ENCODE measurements at places on chromosomes 2 and 18.

DNA sequence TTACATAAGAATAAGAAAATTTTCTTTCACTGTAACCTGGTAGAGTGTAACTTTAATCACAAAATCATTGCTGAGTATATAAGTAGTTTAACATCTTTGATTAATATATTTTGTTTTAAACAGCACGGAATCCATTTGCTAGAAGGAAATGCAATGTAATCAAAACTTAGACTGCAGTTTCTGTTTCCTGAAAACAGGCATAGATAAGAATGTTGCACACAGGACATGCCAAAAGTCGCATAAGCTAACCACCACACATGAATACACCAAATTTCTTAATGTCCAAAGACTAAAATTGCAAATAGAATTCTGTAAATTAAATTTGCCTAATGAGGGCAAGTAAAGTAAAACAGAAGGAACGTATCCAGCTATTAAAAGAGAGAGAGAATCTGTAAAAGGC is 51.0 kb upstream of the SERPINB2 start:
- no peak for DNase-seq

GRCh38 chr18:64699081-64699480 is 550.2 kb upstream of the LINC00305 start:
- DNase-seq, result no peak

DNA sequence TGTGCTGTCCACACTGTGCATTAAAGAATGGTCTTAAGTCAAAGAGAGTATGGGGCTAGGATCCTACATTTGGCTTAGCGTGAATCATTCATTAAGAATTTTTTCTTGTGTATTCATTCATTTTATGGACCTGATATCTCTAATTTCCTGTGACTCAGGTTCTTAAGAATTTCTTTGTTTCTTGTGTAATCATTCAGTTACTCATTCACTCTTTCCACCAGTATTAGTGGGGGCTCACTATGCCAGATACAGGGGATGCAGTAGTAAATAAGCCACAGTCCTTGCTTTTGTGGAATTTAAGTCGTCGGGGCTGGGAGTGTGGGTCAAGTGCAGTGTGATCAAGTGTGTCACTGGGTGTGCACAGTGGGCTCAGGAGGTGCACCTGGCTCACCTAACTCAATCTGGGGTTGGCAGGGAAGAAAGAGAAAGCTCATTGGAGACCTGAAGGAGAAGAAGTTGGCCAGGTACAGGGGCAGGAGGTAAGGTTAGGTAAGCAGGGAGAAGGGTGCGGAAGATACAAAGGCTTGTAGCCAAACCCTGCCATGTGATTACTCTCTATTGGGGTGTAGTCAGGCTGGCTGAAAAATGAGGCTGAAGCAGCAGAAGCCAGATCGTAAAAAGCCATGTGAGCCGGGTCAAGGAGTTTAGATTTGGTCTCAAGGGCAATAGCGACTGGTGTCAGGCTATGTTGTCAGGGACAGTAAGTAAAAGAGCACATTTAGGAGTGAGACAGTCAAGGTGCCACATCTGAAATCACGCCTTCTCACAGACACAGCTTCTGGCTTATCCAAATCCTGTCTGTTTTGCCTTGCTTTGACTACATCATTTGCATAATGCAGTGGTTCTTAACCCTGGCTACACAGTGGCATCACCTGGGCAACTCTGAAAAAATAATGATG is 67.2 kb downstream of the KCTD1 start:
- no peak for DNase-seq

GRCh38 chr2:164847981-164848741 is 6.5 kb upstream of the COBLL1 start:
- DNase-seq, result no peak

DNA sequence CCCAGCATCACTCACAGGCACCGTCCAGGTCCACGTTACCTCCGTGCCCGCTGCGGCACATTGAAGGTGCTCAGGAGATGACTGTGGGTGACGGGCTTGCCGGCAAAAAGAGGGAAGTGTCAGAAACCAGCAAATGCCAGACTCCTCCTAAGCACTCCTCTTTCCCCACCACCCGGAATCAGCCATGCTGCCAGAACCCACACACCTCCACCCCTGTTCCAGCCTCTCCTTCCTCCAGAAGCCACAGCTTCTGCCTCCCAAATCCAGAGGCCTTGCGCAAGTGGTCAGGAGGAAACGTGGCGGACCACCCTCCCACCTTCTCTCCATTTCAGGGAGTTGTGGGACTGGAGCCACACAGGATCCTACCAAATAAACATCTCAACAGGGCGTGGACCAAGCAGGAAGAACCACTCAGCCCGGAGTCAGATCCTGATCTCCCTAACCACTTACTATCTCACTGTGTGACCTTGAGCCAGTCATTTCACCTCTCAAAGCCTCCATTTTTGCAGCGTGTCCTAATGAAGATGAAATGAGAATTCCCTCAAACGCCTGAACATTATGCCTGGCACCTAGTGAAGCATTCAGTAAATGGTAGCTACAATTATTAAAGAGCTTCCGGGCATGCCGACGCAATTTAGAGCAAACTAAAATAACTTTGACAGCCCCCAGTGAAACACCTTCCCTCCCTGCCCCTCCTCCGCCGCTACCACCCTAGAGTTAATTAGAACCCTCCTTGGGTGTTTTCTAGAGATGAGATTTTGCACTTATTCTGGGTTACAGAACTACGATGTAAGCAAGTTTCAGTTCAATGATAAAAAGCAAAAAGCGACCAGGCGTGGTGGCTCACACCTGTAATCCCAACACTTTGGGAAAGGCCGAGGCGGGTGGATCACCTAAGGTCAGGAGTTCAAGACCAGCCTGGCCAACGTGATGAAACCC is 32.9 kb downstream of the SMAD7 start:
- DNase-seq, result no peak

- no peak for DNase-seq
Observed at GRCh38 chr2:142724186-142724585, 153.3 kb upstream of the KYNU start.

DNA sequence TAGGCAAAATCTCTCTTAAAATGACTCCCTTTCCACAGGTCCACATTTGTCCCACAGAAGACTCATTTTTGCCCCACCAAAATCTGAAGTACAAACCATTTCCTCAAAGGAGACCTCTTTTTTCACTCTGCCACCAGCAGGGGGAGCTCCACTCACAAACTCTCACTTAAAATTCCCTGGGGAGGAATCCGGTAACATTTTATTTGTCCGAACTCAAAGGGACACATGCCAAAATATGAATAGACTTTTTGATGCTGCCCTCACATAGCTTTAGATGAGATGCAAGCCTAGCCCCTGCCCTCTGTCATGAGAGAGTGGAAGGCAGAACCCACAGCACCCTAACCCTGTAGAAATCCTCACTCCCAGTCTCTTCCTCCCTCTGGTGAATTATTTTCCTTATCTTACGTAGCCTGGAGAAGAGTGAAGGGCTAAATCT is 57.1 kb downstream of the RMDN2 start:
- peak; percentile 38 for DNase-seq

GRCh38 chr2:160871953-160872352 is 288.3 kb upstream of the TANK start:
- no peak for DNase-seq

DNA sequence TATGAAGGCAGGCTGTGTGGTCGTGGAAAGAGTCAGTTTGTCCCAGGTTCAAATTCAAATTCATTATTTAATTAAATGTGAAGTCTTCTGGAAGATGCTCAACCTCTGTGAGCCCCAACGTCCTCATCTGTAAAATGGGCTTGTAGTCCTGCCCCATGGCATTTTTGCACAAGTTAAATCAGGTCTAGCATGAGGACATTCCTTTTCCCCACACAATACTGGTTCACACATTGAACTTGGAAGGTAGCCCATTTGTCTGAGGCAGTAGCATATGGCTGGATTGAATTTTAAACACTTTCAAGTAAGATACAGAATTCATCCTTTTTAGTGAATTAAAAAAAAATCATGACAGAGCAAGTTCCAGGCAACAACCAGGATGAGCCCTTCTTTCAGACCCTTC is 665.4 kb upstream of the HS6ST1 start:
- DNase-seq, result no peak

GRCh38 chr18:3319894-3320454 is 58.0 kb downstream of the MYL12B start:
- DNase-seq, result no peak

GRCh38 chr2:239813261-239814115 is 211.7 kb downstream of the NDUFA10 start:
- DNase-seq, result no peak

DNA sequence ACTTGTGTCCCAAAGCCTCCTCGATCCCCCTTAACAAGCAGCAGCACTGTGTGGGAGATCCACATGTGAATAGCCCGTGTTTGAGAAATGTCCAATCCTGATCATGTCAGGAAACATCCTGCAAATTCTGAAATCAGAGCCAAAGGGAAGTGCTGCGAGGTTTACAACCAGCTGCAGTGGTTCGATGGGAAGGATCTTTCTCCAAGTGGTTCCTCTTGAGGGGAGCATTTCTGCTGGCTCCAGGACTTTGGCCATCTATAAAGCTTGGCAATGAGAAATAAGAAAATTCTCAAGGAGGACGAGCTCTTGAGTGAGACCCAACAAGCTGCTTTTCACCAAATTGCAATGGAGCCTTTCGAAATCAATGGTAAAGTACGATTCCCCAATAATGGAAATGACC is at the start of gene MARCO:
TSS of gene MARCO (plus strand) at position 164 of the 400 bp plus-strand sequence. CDS start at position 271, 107 bp downstream.
- DNase-seq, result no peak

- DNase-seq, result no peak
Observed at GRCh38 chr18:74957588-74958224, 251.2 kb downstream of the PTGR3 start.

DNA sequence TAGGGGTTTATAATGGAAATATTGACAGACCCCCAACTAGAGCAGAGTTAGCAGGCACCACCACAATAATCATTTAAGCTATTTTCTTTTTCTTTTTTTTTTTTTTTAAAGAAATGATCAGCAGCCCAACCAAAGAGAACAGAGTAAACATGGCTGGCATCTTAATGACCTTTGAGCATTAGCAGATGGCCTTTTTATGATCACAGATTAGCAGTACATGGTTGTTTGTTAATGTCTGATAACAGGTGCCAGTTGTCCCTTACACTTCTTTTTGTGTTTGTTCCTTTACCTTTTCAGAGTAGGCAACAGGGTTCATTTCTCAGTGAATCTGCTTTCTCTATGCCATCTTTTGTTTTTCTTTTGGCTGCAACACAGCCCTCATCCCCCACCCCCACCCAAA is 747.0 kb downstream of the BCL11A start:
- no peak for DNase-seq

- DNase-seq, result no peak
Observed at GRCh38 chr2:190618030-190618429, 30.9 kb upstream of the NAB1 start.

DNA sequence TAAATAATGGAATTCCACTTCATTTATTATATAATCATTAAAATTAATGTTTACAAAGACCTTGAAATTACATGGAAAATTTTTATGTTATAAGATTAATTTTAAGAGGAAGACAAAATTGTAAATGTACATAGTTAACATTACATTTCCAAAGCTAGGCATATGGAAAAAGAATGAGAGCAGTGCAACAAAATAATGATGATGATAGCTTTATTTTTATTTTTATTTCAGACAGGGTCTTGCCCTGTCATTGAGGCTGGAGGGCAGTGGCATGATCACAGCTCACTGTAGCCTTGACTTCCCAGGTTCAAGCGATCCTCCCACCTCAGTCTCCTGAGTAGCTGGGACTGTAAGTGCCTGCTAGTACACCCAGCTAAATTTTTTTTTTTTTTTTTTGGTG is 61.2 kb upstream of the ZCCHC2 start:
- DNase-seq, result no peak

DNA sequence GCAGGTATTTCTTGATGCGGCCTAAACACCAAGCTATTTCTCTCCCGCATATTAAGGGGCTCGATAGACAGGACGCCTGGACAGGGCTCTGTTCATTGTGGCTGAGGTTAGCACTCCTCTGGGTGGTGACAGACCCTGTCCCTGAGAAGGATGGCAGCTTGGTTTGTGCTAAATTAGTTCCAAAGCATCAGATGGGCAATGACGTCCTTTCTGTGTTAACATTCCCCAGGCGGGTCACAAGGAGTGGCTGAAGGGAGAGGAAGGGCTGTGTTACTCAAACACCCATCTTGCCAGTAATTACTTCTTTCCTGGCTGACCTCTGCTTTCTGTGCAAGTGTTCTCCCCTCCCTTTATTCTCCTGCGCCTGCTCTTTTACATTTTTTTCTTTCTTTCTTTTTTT is 75.0 kb downstream of the TMEM247 start:
- no peak for DNase-seq

DNA sequence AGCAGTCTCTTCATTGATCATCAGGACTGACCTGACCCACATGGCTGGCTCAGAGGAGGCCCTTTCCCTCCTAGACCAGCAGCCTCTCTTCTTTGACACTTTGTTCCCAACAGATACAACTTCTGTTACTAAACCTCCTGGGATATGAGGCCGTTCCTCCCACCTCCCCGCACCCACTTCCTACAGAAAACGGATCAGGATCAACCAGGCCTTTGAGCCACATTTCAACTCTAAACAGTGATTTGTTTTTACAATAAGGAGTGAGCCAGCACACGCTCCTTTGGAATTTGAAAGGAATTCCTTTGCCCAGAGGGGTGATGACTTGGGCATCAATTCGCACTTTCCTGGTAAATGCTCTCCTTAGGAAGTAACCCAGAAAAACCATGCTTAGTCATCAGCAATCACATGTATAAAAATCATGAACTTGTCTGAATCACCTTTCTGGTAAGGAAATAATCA is 180.4 kb downstream of the FAM124B start:
- DNase-seq, result no peak

GRCh38 chr2:240894836-240895558 is 959 bp downstream of the MAB21L4 start:
- DNase-seq, result no peak

- no peak for DNase-seq
Observed at GRCh38 chr2:14524041-14524802, 108.3 kb upstream of the LRATD1 start.

DNA sequence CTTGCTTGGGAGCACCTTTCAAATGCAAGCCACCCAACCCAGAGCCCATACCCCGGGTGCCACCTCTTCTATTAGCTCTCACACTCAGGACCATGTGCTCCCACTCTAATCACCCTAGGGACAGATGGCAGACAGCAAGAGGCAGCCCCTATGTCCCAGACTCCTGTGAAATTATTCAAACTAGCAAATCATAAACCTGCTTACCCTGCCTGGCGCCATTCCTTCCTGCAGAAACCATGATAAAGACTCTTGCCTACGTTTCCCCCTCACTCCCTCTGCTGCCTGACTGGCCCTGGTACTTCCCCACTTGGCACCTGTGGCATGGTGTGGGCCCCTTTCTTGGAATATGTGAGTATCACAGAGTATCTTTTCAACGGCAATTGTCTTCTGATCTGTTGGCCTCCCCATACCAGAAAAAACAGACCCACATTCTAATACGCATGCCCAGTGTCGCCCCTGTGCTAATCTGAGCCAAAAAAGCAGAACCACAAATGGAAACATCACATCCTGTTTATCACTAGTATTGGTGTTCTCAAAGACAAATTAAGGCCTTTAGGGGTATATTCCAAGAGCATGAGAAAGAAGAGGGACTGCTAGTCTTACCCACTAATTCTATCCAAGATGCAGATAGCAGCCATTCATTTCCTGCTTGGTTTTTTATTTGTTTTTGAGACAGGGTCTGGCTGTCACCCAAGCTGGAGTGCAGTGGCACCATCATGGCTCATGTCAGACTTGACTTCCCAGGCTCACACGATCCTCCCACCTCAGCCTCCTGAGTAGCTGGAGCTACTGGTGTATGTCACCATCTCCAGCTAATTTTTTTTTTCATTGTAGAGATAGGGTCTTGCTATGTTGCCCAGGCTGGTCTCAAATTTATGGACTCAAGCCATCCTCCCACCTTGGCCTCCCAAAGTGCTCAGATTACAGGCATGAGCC is 44.1 kb upstream of the TTC39C start:
- no peak for DNase-seq

GRCh38 chr2:222074674-222075073 is 224.1 kb downstream of the PAX3 start:
- DNase-seq, result no peak

- DNase-seq, result no peak
Observed at GRCh38 chr2:46486436-46486835, 7.1 kb downstream of the TMEM247 start.

Measured in stimulated activated CD4-positive, alpha-beta T cell treated with anti-CD3 and anti-CD28 coated beads, Interleukin-1b, Interleukin-23, amount 100 ng/mL, for 24 hours (primary cell).